ENCODE measurements at places on chromosomes 11 and 22.

GRCh38 chr11:2940147-2940920 lies 11.1 kb upstream of the PHLDA2 start:
- H3K27me3 ChIP-seq = no peaks in the 10 kb centered on the region
- H3K4me1 ChIP-seq = peaks cover 18% of the 10 kb centered on the region
- no peak overlapping the region for H3K27ac ChIP-seq
- DNase-seq = no peak
- H3K4me3 ChIP-seq = no peak overlapping the region

- H3K4me3 ChIP-seq = no peak overlapping the region
- no peak for DNase-seq
- H3K4me1 ChIP-seq = no peaks in the 10 kb centered on the region
- no peak overlapping the region for H3K27ac ChIP-seq
- no peaks in the 10 kb centered on the region for H3K27me3 ChIP-seq
Observed at GRCh38 chr11:113168354-113169342, 145.7 kb upstream of the TTC12 start.

GRCh38 chr11:16572945-16573344 lies 165.5 kb upstream of the C11orf58 start:
- H3K4me3 ChIP-seq = no peak overlapping the region
- H3K4me1 ChIP-seq = no peaks in the 10 kb centered on the region
- H3K36me3 ChIP-seq = no peaks in the 10 kb centered on the region
- no peaks in the 10 kb centered on the region for H3K27me3 ChIP-seq
- DNase-seq = no peak

- no peaks in the 10 kb centered on the region for H3K36me3 ChIP-seq
- H3K4me3 ChIP-seq = no peak overlapping the region
- H3K27ac ChIP-seq = no peak overlapping the region
- no peak for DNase-seq
Observed at GRCh38 chr11:109347304-109347703, 74.7 kb upstream of the C11orf87 start.

All from thoracic aorta (tissue), 2 donors.